ENCODE measurements at places on chromosomes 5 and 9.

DNA sequence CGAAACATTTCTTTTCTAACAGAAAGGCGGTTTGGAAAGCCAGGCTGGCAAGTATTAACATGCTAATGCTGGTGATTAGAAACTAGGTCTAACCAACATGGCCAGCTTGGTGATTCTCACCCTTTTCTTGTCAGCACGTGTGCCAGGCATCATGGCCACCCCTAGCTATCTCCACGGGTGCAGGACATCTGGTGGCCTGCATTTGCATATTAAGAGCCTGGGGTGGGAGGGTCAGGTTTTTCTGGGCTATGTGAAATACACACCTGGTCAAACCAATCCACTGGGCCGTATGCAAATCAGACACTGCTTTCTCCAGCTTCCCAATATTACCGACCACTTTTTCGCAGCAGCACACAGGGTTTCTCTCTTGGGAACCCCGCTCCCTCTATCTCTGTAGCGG is 612.1 kb downstream of the PTPRD start:
- no peak for DNase-seq

DNA sequence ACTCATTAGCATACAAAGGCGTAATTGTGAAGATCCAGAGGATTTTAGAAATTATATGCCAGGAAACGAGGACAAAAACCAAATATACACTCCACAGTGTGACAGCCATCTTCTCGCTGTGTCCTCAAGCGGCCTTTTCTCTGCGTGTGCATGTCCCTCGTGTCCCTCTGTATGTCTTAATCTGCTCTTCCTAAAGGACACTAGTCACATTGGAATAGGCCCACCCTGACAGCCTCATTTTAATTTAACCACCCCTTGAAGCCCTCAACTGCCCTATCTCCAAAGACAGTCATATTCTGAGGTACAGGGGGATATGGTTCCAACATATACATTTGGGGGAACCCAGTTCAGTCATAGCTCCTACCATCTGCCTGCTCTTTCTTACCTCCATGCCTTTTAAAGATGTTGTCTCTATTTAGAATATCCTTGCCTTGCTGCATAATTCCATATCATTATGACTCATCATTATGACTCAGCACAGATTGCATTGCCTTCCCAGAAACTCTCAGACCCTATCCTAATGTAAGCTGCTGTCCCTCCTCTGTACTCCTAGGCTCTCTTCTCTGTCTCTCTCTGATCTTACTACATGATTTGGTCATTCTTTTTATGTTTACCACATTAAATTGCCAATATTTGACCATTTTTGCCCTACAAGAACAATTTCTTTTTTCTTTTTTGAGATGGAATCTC is 210.9 kb downstream of the AOPEP start:
- DNase-seq: no peak

GRCh38 chr9:98304381-98304780 is 48.9 kb upstream of the TBC1D2 start:
- DNase-seq: no peak

DNA sequence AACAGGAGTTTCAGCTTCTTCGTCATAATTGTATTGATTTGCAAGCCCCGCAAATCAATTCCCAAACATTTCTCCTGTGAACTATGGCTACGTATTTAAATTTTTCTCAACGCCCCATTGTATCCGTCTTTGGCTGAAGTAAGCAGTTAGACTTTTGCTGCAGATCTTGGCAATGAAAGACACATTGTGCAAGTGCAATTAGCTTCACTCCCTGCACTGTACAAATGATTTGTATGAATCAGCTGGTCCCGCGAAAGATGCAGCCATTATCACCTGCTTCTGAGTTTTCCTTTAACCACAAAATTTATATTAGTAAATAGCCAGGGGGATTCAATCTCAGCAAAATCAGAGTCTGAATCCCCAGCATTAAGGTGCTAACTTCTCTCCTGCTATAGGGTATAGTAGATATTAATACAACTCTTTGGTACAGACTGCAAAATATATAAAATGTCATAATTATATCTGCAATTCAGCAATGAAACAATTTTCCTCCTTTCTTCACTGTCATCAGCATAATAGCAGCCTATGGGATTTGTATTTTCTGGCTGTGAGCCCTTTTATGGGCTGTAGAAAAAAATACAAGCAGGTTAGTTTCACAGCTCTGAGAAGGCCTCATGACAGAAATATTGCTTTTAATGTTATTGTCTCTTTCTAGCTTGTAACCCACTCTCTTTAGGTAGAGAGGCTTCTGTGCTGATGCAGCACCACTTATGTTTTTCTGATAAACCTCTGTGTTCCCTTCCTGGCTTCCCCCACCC is 68.4 kb upstream of the SMARCA2 start:
- no peak for DNase-seq

- DNase-seq: peak; percentile 12
These were observed 283.9 kb upstream of the ADAMTSL1 start for GRCh38 chr9:18189871-18190670.

DNA sequence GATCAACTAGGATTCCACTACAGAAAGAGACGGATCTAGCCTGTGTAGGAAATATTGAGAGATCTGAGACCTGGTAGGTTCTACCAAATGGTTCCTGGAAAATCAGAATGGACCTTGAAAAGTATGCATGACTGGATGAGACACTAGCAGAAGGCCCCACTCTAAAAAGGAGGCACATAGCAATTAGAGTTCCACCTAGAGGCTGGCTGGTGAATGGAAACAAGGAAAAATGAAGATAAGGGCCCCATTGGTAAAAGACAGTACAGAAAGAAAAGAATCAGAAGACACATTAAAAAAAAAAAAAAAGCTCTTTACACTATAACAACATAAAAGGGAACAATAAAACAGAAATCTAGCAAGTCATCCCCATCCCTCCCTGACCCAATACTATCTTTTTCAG is 518.5 kb downstream of the NR2F1-AS1 start:
- no peak for DNase-seq

DNA sequence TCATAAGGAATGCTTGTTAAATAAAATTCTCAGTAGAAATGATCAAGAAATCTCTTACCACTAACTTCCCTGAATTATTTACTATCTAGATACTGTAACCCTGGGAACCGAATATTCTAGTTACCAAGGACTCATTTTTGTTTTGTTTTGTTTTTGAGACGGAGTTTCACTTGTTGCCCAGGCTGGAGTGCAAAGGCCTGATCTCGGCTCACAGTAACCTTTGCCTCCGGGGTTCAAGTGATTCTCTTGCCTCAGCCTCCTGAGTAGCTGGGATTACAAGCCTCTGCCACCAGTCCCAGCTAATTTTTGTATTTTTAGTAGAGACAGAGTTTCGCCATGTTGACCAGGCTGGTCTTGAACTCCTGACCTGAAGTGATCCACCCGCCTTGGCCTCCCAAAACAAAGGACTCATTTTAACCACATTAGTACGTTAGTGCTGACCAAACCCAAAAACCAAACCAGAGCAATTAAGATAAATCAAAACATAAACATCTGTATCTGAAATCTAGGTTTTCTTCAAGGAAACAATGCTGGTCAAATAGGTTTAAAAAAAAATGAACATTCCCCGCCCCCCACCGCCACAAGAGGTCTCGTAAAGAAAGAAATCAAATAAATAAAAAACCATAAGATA is 3.7 kb downstream of the TXN start:
- no peak for DNase-seq

DNA sequence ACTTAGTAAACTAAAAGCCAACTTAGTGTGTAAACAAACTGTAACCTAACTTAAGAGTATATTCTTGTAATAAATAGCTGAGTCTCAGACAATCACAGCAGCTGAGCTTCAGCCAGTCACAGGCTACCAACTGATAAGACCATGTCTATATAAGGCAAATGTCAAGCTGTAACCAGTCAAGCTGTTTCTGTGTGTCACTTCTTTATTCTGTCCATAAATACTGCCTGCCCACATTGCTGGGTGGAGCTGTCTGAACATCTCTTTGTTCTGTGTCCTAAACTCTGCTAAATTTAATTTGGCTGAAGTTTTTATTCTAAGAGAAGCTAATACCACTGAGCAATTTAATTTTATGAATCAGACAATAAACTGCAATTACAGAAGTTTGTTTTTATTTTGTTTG is 412.1 kb upstream of the CDH10 start:
- no peak for DNase-seq

GRCh38 chr9:70581214-70581954 is 166.9 kb upstream of the KLF9 start:
- no peak for DNase-seq

DNA sequence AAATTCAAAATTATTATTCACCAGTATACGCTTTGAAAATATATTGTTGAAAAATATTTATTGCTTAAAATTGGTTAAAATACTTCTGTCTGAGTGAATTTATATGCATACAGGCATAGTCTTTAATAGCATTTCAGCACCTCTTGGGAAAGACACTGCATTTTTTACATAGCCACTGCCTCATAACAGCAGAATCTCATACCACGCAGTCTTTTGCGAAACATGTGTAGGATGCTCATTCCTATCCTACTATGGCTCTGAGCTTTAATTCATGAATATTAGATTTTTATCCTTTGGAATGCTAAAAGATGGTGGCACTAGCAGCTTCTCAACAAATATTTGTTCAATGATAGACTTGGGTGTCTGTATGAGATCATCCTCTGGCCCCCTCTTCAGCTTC is 94.0 kb upstream of the SH3GL2 start:
- no peak for DNase-seq

GRCh38 chr9:124361128-124361527 is 54.1 kb downstream of the PSMB7 start:
- DNase-seq: no peak

- DNase-seq: peak; percentile 53
These were observed 69.1 kb downstream of the MYO10 start for GRCh38 chr5:16866795-16867576.

DNA sequence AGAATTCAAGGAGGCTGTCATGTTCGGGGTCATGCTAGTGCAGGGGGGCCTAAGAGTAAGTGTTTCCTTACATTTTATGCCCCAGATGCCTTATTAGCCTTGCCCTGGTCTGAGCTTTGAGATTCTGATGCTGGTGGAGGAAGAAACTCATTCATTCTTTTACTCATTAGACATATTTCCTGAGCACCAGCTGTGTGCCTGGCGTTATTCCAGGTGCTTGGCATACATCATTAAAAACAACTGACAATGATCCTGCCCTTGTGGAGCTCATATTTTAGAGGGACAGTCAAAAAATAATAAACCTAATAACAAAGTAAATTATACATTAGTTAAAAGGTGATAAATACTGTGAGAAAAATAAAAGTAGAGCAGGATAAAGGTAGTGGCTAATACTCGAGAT is 138.9 kb upstream of the SGCD start:
- DNase-seq: no peak

GRCh38 chr9:111529787-111530186 is 4.8 kb downstream of the ZNF483 start:
- DNase-seq: no peak

GRCh38 chr5:170755679-170756456 is 27.7 kb upstream of the GABRP start:
- DNase-seq: peak; percentile 58

DNA sequence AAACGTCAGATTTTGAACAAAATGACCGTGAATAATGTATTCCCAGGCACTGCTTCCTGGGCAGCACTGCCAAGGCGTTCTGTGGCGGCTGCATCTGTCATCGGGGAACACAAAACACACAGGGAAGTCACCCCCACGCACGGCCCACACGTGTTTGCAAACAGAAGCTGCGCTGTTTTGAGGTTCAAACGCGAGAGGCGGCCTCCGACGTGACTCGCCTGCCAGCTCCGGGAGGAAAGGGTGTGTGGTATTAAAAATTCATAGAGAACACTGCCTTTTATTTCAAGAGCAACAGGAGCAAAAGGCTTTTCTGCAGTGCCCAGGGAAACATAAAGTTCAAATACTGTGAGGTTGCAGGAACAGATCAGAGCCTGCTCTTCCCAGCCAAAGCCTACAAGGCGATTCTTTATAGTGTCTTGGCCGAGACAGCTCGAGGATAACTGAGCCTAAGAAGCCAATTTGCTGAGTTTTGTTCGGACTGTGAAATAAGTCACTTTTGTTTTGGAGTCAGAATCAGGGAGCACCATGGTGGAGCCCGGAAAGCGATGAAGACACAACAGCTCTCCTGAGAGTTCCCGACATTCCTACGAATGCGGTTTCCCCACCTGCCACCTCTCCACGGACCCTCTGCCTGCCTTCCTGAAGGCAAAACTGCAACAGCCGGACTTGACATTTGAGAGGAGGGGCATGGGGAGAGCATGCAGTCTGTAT is 115.3 kb upstream of the IRX2 start:
- DNase-seq: no peak

GRCh38 chr5:14481349-14481748 is 100.2 kb upstream of the OTULINL start:
- DNase-seq: no peak

- DNase-seq: no peak
These were observed 1929.5 kb upstream of the CDH9 start for GRCh38 chr5:28967848-28968247.

DNA sequence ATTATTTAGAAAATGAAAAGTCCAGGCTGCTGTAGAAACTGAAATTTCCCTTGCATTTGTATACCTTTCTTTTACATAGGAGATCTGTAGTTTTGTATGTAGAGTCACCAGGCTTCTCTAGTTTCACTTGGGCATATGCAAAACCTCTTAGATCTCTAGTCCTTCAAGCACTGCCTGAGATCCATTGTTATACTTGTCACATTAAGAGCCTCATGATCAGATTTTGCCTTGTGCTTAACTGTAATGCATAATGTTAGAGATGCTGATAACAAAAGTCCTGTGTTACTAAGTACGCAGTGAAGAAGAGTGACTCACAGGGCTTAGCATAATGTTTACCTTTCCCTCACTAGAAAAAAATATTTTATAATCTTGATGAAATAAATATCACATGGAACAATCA is 250.2 kb downstream of the CYLC2 start:
- peak; percentile 85 for DNase-seq

- no peak for DNase-seq
These were observed 13.3 kb downstream of the ZNF474 start for GRCh38 chr5:122142480-122143164.

- DNase-seq: no peak
These were observed 147.8 kb downstream of the RXRA start for GRCh38 chr9:134474055-134474370.

GRCh38 chr5:74875994-74876791 is 10.0 kb upstream of the FAM169A start:
- no peak for DNase-seq

DNA sequence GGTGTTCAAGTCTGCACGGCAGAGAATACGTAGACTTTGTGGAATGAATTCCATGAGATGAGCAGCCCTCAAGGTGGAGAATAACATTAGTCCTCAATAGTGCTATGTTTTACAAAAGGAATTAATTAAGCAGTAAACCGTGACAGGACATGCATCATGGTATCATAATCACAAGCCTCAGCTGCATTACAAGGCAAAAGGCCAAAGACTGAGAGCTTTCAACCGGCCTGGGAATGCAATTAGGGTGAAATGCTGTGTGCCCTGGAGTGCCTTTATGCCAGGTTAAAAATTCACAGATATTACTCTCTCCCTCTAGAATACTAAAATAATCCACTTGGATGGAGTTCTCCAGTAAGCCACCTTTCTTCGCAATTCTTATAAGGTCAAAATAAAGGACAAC is 270.6 kb downstream of the MLLT3 start:
- no peak for DNase-seq

- DNase-seq: no peak
These were observed 111.8 kb upstream of the SLC44A1 start for GRCh38 chr9:105132606-105133005.
